H9 (cell line): ENCODE measurements at places on chromosomes 11 and 22. TPM values are rescaled to one million over a fixed set of nuclear protein-coding genes. Genes with fewer than 3 reads are reported as not detected.
A peak's percentile ranks its signal among the peaks of the same experiment; 100 is the strongest.

- no peaks in the 10 kb centered on the region for H3K4me1 ChIP-seq
- peaks cover 6% of the 10 kb centered on the region for H3K36me3 ChIP-seq
These were observed 272.8 kb upstream of the SYN3 start for GRCh38 chr22:33331017-33331416.

The SLN gene
- total RNA-seq: not detected in 2 replicates

DNA sequence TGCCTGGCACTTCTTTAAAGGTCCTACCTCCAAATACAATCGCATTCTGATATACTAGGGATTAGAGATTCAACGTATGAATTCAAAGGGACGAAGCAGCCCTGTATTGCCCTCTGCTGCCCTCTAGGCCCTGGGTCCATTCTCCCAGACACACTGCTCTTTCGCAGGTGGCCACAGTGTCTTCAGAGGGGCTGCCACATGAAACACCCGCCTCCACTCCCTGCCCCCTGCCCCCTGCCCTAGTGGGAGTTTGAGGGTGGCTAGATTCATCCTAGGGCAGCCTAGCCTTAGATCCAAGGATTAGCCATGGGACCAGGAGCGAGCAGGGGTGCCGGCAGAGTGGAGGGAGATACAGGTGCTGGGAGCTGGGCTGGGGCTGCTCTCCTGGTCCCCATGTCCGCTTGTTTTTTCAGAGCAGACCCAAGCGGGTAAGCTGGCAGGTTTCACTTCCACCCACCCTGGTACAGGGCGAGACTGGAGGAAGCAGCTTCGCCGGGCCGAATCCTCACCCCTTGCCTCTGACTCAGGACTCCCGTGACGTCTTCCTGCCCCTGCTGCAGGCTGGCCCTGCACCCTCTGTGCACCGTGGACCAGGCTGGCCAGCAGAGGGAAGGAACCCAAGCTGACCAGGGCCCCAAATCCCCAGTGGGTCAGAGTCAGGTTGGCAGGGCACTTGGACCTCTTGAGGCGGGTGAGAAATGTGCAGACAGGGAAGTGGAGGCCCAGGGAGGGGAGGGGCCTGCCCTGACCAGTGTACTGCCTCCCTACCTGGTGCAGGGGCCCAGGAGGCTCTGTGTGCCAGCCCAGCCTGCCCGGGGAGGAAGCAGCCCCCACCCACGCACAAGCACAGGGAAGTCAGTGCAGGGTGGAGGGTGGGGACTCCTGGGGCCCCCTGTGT, 28.4 kb upstream of the HMOX1 start:
- DNase-seq: peak; percentile 74
- H3K36me3 ChIP-seq: no peaks in the 10 kb centered on the region
- peak overlapping the region; percentile 78; the same call in 1 of the 2 replicates for H3K4me3 ChIP-seq
- H3K4me1 ChIP-seq: no peaks in the 10 kb centered on the region; the same call in 1 of the 2 replicates
- H3K27me3 ChIP-seq: no peaks in the 10 kb centered on the region

GRCh38 chr11:102967497-102967896, 12.0 kb upstream of the MMP13 start:
- no peak overlapping the region for H3K4me3 ChIP-seq
- no peaks in the 10 kb centered on the region for H3K36me3 ChIP-seq
- H3K27ac ChIP-seq: no peak overlapping the region
- no peaks in the 10 kb centered on the region; the same call in 1 of the 2 replicates for H3K4me1 ChIP-seq

GRCh38 chr22:50625131-50625567, 2.8 kb downstream of the ARSA start:
- no peak overlapping the region for H3K27ac ChIP-seq
- H3K4me1 ChIP-seq: peaks cover 13% of the 10 kb centered on the region
- no peak overlapping the region for H3K4me3 ChIP-seq
- no peak for DNase-seq

DNA sequence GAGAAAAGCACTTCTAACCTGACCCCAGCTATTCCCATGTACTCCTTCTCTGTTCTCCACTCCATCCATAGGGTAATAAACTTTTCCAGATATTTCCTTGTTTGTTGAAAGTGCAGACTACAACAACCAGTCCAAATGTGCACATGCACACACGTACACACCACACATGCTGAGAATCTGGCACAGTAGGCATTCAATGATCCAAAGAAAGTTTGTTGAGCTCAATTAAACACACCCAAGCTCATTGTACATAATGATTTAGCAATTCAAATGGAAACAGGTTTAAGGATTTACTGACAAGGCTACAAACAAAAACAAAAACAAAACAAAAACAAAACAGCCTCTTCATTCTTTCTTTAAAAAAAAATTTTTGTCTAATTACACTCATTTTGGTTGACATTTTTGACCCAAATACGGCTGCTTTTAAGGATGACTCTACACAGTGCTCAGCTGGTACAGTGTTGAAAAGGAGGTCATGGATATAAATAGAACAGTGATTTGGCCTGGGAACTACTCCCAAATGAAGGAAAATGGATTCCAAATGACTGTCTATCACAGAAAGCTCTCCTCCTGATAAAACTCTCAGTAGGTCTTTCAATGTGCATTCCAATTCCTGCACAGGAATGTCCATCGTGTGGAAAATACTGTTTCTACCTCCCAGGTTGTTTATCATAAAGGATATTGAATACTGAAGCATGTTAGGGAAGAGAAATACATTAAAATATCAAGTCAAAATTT, 232.2 kb downstream of the GUCY1A2 start:
- no peak overlapping the region for H3K4me3 ChIP-seq
- peaks cover 5% of the 10 kb centered on the region for H3K36me3 ChIP-seq
- no peaks in the 10 kb centered on the region for H3K27me3 ChIP-seq
- no peaks in the 10 kb centered on the region for H3K4me1 ChIP-seq

- H3K27ac ChIP-seq: no peak overlapping the region
- DNase-seq: no peak
- no peaks in the 10 kb centered on the region for H3K36me3 ChIP-seq
- H3K27me3 ChIP-seq: no peaks in the 10 kb centered on the region
- H3K4me3 ChIP-seq: no peak overlapping the region
These were observed 32.2 kb downstream of the ARRB1 start for GRCh38 chr11:75319035-75319877.

GRCh38 chr22:18069041-18069440, 8.7 kb upstream of the PEX26 start:
- H3K4me3 ChIP-seq: no peak overlapping the region
- H3K36me3 ChIP-seq: no peaks in the 10 kb centered on the region
- no peak overlapping the region for H3K27ac ChIP-seq
- H3K27me3 ChIP-seq: no peaks in the 10 kb centered on the region

The TTC28 gene
- total RNA-seq: 12.6 and 13.6 TPM in 2 replicates

DNA sequence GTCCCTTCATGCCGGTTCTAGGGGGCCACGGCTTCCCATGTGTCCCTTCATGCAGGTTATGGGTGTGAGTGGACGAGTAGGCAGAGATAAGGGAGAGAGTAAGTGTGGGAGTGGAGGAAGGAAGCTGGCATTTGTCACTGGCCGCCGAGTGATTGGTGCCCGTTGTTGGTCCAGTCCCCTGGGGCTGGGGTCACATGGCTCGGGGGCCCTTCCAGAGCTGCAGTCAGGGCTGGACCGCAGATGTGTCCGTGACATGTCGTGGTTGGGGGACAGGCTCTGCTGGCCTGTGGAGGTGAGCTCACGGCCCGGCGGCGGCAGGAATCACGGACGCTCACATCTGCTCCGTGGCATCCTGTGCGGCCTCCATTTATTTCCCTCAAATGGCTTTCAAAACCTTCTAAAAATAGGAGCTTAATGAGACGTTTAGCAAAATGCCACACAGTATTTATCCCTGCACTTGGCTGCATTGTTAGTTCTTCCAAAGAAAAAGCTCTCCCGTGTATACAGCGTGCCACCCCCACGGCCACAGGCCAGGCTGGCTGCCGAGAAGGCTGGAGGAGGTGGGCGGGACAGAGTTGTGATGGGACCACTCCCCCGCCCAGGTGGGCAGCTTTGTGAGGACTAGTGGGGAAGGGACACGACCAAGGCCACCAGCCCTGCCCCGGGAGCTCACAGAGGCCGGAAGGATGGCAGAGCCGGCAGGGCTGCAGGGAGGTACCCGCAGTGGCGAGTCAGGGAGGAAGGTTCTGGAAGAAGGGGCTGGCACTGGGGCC, 386.7 kb downstream of the TBC1D22A start:
- no peaks in the 10 kb centered on the region for H3K36me3 ChIP-seq
- no peaks in the 10 kb centered on the region for H3K4me1 ChIP-seq
- no peak for DNase-seq

The RNF121 gene
- 53.3 and 56.9 TPM in 2 replicates for total RNA-seq

DNA sequence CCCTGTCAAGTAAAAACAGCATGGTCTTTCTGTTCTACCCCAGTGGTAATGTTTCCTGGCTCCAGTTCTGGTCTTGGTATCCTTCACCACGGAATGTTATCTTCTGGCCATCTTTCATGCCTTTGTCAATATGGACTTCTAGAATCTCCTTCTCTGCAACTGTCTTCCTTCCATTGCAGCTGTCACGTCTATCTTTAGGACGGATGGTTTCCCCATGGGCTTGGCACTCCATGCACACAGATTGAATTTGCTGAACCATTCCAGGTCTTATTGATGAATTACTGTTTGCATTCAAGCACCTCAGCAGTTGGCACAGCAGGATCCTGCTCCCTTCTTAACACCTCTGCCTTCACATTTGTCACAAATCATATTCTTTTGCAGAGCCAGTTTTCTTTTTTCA, 44.9 kb upstream of the SLC25A18 start:
- no peak overlapping the region for H3K4me3 ChIP-seq
- no peak overlapping the region for H3K27ac ChIP-seq
- no peak for DNase-seq
- peaks cover 67% of the 10 kb centered on the region for H3K36me3 ChIP-seq
- H3K27me3 ChIP-seq: no peaks in the 10 kb centered on the region

The P2RX6 gene
- not detected in 2 replicates for total RNA-seq

GRCh38 chr22:46116491-46116958, 33.8 kb upstream of the PPARA start:
- H3K4me3 ChIP-seq: no peak overlapping the region
- H3K27me3 ChIP-seq: no peaks in the 10 kb centered on the region
- no peaks in the 10 kb centered on the region for H3K4me1 ChIP-seq
- peak; percentile 92 for DNase-seq
- H3K36me3 ChIP-seq: no peaks in the 10 kb centered on the region
- H3K27ac ChIP-seq: no peak overlapping the region

DNA sequence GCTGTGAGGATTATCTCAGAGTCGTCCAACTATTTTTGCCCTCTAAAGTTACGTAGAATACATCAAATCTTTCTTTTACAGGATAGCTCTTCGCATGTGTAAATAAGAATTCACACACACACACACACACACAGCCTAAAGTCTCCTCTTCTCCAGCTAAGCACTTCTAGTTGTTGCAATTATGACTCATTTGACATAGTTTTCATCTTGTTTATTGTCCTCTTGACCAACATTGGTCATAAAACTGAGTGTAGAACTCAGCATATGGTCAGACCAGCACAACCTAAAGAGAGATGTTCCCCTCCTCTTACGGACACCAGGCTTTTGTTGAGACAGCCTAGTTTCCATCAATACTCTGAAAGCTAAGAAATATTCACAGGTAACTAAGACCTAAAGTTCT, 234.2 kb downstream of the BLID start:
- no peak for DNase-seq
- H3K36me3 ChIP-seq: no peaks in the 10 kb centered on the region
- H3K27me3 ChIP-seq: no peaks in the 10 kb centered on the region
- H3K27ac ChIP-seq: no peak overlapping the region
- H3K4me3 ChIP-seq: no peak overlapping the region

The TPBGL gene
- 0.61 and 0.64 TPM in 2 replicates for total RNA-seq

The CARNS1 gene
- 0.88 and 1.1 TPM in 2 replicates for total RNA-seq

DNA sequence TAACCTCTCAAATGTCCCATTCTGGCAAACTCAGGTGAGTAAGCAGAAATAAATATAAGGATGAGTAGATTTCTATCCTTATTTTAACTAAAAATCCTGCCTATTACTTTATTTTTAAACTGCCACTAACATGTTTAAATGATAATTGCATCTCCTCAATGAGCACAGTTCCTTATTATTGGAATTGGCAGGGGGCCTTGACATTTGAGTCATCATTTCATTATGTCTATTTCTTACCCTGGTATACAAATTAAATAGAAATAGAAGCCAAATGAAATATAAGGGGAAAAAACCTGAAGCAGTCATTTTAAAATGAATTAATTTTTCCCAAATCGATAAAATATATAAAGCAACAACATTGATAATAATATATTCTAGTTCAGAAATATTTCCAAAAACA, 81.2 kb downstream of the GUCY1A2 start:
- H3K4me1 ChIP-seq: no peaks in the 10 kb centered on the region
- H3K4me3 ChIP-seq: no peak overlapping the region
- no peaks in the 10 kb centered on the region for H3K27me3 ChIP-seq
- no peaks in the 10 kb centered on the region for H3K36me3 ChIP-seq
- H3K27ac ChIP-seq: no peak overlapping the region

- peaks cover 1% of the 10 kb centered on the region for H3K4me1 ChIP-seq
- no peak overlapping the region for H3K27ac ChIP-seq
- no peak overlapping the region for H3K4me3 ChIP-seq
- no peak for DNase-seq
- no peaks in the 10 kb centered on the region; the same call in 1 of the 2 replicates for H3K27me3 ChIP-seq
- H3K36me3 ChIP-seq: peaks cover 3% of the 10 kb centered on the region
These were observed 534.9 kb downstream of the MIAT start for GRCh38 chr22:27192135-27192829.

The TIMM10B gene
- 49.9 and 50.3 TPM in 2 replicates for total RNA-seq

The TRIM34 gene
- 0.35 and 0.59 TPM in 2 replicates for total RNA-seq

DNA sequence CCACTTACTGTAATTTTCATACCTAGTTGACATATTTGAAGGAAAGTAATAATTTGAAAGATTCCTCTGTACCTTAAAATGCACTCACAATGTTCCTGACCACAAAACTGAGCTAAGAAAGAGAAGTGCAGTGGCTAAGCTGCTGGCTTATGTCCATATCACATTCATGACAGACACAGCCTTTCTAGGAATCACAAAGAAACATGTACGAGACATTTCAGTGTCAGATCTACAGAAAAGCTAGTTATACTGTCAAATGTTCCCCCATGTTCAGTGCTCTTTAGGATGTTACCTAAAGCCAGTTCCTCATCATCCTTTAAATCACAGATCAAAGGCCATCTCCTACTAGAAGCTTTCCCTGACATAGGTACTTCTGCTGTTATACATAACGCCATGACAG, 142.2 kb upstream of the C11orf58 start:
- no peaks in the 10 kb centered on the region; the same call in 1 of the 2 replicates for H3K27me3 ChIP-seq
- H3K4me1 ChIP-seq: no peaks in the 10 kb centered on the region
- no peak for DNase-seq
- H3K36me3 ChIP-seq: no peaks in the 10 kb centered on the region

DNA sequence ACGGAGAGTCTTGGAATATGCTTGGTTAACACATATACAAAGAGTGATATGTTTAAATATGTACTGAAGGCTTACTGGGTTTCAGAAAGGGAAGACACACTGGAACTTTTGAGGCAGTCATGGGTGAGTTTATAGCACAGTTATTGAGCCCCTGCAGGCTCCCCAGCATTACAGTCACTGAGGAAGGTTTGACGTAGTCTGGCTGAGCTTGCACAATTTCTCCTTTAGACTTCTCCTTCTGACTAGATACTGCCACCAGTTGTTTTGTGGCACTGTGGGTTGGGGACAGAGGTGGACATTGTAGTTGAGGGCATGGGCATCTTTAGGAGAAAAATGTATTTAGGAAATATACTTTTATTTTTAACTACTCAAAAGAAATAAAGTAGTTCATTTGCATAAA, 285.4 kb downstream of the C11orf87 start:
- H3K27me3 ChIP-seq: no peaks in the 10 kb centered on the region
- no peak for DNase-seq
- no peaks in the 10 kb centered on the region for H3K36me3 ChIP-seq
- H3K27ac ChIP-seq: no peak overlapping the region
- no peaks in the 10 kb centered on the region for H3K4me1 ChIP-seq

The SAA4 gene
- not detected in 2 replicates for total RNA-seq
